ENCODE measurements at places on chromosomes 7 and 10.

- no peak for DNase-seq
Measured at GRCh38 chr7:74306730-74307469, 17.7 kb downstream of the CLIP2 start.

DNA sequence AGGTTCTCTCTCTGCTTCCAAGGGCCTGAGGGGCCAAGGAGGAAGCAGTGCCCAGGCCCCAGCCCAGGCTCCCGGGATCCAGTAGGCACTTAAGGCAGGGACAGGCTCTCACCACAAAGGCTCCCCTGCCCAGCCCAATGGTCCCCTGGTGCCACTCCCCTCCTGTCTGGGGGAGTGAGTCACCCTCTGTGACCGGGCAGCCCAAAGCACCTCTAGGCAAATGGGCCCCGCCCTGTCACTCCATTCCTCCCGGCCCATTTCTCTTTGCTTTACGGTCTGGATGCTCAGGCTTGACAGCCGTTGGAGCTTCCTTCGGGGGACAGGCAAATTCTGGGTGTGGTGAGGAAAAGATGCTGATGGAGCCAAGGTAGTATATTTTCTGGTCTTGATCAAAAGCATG, at the start of gene CALHM3:
Gene CALHM3, minus strand, starts transcription at position 106 of the 400 bp plus-strand sequence. CDS start 208 bp downstream, outside the sequence.
- DNase-seq, result no peak

- no peak for DNase-seq
Measured at GRCh38 chr7:23955145-23955544, 245.1 kb downstream of the STK31 start.

GRCh38 chr7:156941393-156942182, 7.9 kb upstream of the NOM1 start:
- no peak for DNase-seq

GRCh38 chr10:72254813-72255568, 18.7 kb upstream of the DDIT4 start:
- no peak for DNase-seq

GRCh38 chr7:126222782-126223181, 1030.0 kb downstream of the GRM8 start:
- no peak for DNase-seq

DNA sequence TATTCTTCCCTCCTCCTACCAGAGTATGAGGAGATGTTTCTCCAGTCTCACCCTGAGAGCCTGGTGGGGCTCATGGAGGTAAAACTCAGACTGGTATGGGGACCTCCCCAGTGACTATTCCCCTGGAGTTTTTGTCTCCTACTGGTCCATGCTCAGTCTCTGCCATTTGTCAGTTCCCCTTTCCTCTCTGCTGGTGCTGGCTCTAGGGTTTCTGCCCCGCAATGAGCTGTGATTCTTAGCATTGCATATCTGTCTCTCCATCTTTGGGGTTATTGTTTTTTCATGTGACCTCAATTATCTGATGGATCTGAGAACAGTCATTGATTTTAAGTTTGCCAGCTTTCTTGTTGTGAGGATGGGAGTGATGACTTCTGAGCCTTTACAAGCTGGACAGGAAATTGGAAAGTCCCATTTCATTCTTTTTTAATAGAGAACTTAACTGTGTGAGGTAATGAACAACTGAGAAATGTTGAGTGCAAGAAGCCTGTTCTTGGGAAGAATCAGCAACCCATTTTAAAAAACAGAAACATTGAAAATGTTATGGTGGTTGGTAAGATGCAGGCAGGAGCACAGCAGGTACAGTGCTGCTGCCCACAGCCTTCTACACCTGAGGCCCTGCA, 26.9 kb downstream of the NACAD start:
- no peak for DNase-seq

- DNase-seq, result no peak
Measured at GRCh38 chr10:100101192-100102076, 19.8 kb upstream of the CPN1 start.

DNA sequence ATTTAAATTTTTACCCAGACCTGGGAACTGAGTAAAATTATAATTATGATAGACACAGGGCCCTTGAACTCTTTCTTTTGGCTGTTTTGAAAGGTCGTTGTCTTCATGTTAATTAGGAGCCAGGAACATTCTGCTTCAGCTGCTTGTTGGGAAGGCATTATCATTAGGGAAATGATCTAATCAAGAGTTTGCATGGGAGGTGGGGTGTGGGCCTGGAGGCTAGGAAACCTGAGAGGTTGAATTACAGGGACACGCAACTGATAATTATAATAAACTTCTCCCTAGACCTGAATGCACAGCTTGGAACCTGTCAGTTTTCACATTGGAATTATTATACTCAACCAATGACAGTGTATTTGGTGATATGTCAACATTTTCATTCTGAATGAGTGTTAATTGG, 237.7 kb downstream of the CACNB2 start:
- DNase-seq, result no peak

GRCh38 chr7:51085034-51085692, 231.4 kb downstream of the COBL start:
- no peak for DNase-seq

DNA sequence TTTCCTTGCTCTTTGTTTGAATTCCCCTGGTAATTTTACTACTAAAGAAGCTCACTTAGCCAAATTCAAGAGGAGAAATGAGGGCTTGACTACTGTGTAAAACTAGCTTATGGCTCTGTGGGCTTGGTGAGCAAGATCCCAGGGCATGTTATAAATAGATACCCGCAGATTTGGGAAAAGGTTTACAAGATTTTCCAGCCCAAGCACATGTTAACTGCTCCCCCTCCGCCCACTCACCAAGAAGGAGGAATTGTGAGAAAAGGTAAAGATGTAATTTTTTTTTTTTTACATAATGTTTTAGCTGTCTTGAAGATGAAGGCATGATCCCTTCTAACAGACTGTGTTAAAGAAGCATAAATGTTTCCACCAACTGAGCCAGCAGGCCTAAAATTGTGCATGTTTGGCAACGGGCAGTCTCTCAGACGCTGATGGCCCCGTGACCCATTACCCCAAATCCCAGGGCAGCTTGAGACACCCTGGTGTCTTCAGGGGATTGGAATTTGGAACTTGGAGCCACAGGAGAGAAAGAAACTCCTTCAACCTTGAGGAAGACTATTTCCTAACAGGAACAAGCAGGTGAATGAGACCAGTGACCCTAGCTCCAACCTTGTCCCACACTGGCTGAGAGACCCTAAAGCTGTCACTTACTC, 429.8 kb upstream of the CELF2 start:
- no peak for DNase-seq

DNA sequence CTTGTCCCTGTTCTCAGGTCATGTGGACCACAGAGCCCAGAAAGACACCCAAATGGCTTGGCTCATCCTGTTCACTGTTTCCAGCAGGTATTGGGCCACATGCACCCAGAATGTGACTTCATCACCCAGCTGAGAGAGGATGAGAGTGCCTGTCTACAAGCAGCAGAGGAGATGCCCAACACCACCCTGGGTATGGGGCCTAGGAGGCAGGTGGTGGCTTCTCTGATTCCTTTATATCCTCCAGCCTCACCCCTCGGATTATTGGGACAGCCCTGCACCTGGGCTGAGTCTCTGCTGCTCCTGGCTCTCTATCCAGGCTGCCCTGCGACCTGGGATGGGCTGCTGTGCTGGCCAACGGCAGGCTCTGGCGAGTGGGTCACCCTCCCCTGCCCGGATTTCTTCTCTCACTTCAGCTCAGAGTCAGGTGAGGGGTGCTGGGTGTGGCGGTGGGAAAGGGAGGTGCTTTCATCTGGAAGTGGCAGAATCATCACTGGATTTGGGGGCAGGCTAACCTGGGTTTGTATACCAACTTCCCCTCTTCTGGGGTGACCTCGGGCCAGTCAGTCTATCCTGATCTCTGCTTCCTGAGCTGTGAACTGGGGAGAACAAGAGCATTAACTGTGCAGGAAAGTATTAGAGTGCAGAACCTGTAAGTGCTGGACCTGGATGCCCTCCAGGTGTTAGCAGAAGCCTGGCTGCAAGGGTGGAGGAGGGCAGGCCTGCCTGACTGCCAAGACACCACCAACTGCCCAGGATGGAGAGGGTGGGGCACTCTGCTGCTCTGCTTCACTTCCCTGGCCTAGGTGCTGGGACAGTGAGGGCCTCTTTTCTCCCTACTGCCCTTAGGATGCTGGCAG, 5.2 kb downstream of the GHRHR start:
- no peak for DNase-seq

DNA sequence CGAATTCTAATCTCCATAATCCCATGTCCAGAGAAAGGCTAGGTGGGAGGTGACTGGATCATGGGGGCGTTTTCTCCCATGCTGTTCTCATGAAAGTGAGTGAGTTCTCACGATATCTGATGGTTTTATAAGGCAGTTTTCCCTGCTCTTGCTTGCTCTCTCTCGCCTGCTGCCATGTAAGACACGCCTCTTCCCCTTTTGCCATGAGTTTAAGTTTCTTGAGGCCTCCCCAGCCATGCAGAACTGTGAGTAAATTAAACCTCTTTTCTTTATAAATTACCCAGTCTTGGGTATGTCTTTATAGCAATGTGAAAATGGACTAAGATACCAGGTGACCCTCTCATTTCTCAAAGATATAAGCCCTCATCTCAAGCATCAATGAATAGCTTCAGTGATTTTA, 1.1 kb upstream of the ACTA2 start:
- DNase-seq, result no peak

DNA sequence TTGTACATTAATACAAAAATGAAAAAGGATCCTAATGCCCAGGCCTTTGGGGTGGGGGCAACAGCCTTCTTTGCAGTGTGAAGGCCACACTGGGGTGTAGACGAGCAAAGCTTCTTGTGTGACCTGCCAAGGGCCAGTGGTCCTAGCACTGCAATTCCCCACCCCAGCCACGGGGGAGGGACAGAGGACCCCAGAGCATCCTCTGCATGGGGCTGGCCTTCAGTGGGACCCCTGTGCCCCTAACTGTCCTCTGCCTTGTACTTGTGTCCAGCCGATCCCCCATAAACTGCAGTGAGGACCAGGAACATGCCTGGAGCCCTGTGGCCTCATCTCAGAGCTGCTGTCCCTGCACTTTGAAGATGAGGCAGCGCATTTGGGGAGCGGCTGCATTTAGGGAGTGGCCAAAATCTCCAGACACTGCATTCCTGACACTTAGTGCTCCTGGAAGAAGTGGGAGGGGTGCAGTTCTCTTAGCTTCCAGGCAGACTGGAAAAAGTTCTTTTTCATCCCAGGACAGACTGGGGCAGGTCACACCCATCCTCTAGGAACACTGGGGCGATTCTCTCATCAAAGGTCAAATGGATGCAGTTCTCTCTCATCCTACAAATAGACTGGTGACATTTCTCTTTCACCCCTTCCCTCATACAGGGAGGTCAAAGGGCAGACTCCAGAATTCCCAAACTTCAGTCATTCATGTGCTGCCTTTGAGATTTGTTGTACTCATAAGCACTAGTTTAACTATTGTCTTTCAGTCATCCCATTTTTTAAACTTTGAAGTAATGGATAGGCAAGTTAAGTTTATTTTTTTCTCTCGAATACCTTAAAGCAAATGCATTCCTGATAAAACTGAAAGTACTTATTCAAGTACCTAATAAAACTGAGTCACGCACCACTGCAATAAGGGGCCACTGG, 922 bp upstream of the MYO1G start:
- DNase-seq, result no peak

DNA sequence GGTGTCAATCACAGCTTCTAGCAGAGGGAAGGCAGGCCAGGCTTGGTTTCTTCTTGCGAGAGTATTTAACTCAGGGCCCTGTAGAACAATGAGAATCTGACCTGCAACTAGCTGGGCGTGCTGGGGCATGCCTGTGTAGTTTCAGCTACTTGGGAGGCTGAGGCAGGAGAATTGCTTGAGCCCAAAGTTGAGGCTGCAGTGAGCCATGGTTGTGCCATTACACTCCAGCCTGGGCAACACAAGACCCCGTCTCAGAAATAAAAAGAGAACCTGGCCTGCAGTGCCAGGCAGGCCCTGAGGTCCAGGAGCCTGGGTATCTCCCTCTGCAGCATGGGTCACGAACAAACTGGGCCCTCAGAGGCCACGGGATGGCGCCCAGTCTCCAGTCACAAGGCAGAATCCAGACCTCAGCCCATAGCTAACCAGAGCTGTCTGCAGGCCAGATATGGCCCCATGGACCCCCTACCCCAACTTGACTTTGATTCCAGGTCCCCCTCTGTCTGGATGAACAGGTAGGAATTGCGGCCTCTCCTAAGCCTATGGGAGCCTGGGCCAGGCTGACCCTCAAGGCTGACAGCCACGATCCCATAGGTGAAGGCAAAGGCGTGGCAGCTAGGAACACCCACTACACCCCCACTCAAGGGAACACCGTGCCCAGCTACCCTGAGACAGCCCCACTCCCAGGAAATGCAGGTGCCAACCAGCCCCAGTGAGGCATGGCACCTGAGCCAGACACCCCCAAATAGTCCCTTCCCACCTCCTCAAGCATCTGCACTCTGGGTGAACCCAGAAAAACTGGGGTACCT, 102.7 kb upstream of the TNRC18 start:
- no peak for DNase-seq

DNA sequence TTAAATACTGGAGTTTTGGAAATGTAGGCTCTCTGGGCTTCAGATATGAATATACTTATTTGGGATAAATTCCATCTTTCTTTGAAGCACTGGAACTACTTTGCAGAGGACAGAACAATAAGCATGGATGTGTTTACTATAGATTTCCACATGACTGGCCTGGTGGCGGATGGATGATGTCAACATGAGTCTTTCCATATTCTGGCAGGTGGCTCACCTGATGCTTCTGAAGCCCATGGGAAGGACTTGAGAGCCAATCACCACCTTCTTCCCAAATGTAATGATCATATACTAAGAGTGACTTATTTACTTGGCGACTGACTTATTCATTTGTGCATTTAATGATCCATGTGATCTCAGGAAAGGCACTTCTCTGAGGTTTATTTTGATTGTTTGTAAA, 110.5 kb downstream of the FANK1 start:
- no peak for DNase-seq

- DNase-seq, result no peak
Measured at GRCh38 chr7:48088559-48089045, 463 bp upstream of the UPP1 start.

DNA sequence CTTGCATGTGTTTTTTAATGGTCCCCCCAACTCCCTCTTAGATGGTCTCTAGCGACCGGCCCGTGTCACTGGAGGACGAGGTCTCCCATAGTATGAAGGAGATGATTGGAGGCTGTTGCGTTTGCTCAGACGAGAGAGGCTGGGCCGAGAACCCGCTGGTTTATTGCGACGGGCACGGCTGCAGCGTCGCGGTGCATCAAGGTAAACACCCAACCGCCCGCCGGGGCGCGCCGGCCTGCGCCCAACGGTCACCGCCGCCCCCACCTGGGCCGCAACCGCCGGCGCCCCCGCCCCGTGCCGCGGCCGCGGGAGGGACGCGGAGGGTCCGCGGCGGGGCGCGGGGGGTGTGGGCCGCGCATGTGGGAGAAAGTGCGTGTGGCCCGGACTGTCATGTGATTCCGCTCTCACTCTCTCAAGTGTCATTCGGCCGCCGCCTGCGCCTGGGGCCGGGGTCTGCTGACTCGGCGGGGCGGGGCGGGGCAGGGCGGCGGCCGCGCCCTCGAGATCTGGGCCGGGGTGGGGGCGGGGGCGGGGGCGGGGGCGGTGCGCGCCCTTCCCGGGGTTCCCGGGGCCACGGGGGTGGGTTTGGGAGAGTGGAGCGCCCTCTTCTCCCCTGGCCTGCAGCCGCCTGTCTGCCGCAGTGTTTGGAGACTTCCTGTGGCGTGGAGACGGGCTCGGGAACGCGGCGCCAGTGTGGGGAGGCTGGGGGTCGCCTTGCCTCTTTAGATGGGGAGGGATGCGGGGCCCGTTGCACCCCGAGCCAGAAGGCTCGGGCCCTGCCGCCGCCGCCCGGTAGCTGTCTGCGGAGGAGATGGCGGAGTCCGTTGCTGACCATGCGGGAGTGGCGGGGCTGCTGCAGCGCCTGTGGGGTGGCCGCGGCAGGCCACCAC, 817 bp downstream of the MLLT10 start:
- DNase-seq, result peak; percentile 39

- DNase-seq, result no peak
Measured at GRCh38 chr10:52250510-52250909, 63.6 kb upstream of the DKK1 start.

GRCh38 chr7:33556472-33556871, 348.9 kb upstream of the BMPER start:
- DNase-seq, result no peak
